ENCODE measurements at places on chromosomes 4 and X.

GRCh38 chrX:40908857-40909475 is 173.6 kb upstream of the MED14 start:
- no peak for DNase-seq

- no peak for DNase-seq
Observed at GRCh38 chrX:36581030-36581429, 427.1 kb upstream of the FAM47C start.

GRCh38 chrX:8946563-8946962 is 87.4 kb downstream of the FAM9B start:
- no peak for DNase-seq

GRCh38 chr4:147037069-147037468 is 91.4 kb upstream of the TTC29 start:
- no peak for DNase-seq

- DNase-seq, result no peak
Observed at GRCh38 chrX:31555506-31555905, 483.7 kb upstream of the FTHL17 start.

DNA sequence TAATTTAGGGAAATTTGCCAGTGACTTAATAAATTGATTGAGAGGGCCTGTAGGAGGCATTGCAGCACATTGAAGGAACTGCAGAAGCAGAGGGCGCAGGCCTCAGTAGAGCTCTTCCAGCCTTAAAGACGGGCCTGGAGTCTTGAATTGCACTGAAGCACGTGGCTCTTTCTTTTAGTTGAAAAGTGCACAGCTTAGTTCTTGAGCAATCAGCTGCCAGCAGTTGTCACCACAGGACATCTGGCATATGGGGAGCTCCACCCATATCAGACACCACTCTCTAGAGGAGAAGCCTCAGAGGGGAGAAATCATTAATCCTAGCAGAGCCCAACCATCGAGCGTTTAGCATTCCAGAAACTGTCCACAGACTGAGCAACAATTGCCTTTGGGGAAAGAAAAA is 16.0 kb upstream of the FGF16 start:
- DNase-seq, result no peak

- DNase-seq, result no peak
Observed at GRCh38 chrX:117744958-117745357, 371.7 kb downstream of the KLHL13 start.

- peak; percentile 67 for DNase-seq
Observed at GRCh38 chr4:152935143-152935542, 980 bp upstream of the FHDC1 start.
